ENCODE measurements at places on chromosomes 4 and X.
A peak's percentile ranks its signal among the peaks of the same experiment; 100 is the strongest.

- DNase-seq, result peak; percentile 53
These were observed 1.8 kb downstream of the MAML3 start for GRCh38 chr4:140152013-140152703.

- no peak for DNase-seq
These were observed 54.5 kb downstream of the CPLX1 start for GRCh38 chr4:771464-771863.

DNA sequence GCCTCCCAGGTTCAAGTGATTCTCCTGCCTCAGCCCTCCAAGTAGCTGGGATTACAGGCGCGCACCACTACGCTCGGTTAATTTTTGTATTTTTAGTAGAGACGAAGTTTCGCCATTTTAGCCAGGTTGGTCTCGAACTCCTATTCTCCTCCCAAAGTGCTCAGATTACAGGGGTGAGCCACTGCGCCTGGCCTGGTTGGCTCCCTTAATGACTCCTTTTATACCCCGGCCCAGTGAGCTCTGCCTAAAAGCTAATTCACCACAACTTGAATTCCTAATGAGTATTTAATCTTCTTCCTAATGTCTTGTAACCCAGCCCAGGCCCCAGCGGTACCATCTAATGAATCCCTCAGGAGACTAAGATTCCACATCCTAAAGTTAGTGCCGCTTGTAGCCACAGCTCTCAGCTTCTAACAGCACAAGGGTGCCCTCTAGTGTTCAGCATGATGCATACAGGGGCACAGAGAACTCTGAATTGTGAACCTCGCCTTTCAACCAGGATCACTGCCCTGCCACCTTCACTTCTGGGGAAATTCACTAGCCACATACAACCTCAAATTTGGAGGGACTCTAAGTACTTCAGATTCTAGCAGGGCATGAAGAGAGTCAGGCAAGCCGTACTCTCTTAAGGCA is 89.5 kb downstream of the OR13H1 start:
- peak; percentile 44 for DNase-seq

DNA sequence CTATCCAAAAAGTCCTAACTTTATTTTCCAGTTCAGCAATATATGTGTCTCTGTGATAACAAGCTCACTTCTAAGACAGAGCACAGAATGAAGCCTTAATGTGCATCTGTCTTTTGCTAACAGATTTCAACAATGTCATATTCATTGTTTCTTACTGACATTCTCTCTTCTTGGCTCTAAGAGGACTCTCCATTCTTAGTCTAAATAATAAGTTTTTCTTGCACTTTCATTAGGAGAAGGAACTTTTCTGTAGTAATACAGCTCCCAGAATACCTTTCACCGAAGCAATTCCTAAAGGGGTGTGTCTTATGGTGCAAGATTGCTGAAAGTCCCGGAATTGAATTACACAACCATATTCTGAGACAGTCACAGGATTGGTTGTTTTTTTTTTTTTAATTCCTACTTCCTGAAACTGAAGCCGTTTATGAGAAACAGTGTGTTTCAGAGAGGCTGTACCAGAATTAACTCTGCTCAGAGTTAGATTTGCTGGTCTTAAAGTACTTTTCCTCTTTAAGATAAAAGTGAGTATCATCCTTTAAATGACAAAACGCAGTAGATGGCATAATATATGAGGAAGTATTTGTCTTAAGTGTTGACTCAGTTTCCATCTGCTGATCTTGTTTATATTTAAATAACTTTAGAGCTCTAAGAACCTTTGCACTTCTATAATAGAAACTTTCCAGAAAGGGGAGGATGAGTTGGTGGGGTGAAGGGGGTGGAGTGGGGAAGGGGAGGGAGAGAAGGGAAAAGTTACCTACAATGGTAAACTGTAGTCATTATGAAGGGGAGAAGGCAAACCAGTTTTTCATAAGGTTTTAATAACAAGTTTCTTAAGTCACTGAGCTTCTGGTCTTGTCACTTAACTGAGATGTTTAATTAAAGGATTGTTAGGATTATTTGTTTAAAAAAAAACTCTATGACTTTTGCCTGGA is at the start of gene ALPK1:
Gene ALPK1 (plus strand): TSS at position 421 of the 932 bp plus-strand sequence.
- no peak for DNase-seq

- DNase-seq, result no peak
These were observed 132.8 kb downstream of the PDGFC start for GRCh38 chr4:156838761-156839160.

DNA sequence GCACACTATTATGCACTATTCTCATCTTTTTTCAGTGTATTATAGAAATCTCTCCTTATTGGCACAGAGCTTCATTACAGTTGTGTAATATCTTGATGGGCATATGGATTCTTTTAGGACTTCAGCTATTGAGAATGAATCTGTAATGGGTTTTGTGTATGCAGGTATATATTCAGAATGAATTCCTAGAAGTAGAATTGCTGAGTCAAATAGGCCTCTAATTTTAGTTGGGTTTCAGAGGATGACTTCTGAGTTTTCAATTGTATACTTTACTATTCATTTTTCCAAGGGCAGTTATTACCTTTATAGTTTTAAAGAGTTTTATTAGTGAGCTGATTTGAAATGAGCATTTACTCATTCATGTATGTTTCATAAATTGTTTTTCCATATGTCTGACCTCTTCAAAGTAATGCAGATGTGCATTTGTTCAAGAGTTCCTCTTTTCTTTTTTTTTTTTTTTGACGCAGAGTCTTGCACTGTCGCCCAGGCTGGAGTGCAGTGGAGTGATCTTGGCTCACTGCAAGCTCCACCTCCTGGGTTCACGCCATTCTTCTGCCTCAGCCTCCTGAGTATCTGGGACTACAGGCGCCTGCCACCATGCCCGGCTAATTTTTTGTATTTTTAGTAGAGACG is 19.5 kb downstream of the CASP6 start:
- no peak for DNase-seq

GRCh38 chrX:46698691-46699090 is 60.2 kb downstream of the SLC9A7 start:
- no peak for DNase-seq

DNA sequence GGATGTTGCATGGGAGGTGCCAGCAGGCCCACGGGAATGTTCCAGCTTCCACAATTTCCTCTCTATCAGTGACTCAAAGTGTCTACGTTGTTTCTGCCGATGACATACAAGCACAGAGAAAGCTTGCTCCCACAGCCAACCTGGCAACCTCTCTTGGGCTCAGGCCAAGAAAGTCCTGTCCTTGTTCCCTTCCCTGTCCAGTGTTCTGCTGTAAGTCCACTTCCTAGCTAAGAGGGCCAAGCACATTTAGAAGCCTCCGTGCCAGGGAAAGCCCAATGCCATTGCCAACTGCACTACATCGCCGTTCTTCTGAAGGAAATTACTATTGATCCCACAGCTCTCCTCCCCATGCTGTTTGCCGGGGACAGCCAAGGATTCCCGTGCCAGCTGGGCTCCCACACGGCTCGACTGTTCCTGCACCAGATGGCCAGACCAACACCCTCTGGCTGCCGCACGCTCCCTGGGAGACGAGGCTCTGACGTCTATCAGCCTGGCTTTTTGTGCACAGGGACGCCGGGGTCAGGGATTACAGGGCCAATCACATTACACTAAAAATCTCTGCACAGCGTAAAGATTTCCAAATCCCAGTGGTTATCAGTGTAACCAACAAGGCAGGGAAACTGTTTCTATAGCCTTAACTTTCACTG is 284.0 kb downstream of the BCOR start:
- no peak for DNase-seq

DNA sequence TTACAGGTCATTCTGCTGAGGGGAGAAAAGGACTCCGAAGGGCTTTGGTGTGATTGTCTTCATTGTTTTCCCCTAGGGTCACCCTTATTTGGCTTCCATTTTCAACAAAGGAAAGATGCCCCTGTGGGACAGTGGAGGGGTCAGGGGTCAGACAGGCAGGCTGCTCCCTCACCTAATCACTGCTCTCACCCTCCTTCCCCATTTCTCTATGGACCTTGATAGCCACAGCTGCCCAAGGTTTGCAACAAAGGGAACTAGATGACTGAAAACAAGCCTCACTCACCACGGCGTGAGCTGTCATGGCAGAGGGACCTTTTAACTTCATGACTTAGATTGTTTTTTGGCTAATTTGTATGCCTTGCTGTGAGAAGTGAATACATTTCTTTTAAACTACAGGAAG is 40.7 kb downstream of the C4orf51 start:
- no peak for DNase-seq

DNA sequence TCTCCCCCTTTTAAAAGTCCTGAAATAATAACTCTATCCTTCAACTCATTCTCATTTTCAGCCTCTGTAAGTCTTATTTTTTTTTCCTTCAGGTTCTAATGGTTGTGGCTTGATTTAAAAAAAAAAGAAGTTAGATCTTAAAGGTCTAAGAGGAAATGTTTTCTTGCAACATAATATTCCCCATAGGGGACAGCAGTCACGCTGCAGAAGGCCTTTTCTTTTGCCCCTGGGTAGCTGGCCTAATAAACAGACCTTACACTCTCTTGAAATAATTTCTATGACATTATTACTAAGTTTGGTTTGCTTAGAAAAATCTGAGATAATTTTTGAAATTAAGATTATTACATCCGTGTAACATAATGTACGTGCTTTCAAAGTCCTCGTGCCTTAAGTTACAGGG is 564.1 kb upstream of the SPANXN1 start:
- no peak for DNase-seq

DNA sequence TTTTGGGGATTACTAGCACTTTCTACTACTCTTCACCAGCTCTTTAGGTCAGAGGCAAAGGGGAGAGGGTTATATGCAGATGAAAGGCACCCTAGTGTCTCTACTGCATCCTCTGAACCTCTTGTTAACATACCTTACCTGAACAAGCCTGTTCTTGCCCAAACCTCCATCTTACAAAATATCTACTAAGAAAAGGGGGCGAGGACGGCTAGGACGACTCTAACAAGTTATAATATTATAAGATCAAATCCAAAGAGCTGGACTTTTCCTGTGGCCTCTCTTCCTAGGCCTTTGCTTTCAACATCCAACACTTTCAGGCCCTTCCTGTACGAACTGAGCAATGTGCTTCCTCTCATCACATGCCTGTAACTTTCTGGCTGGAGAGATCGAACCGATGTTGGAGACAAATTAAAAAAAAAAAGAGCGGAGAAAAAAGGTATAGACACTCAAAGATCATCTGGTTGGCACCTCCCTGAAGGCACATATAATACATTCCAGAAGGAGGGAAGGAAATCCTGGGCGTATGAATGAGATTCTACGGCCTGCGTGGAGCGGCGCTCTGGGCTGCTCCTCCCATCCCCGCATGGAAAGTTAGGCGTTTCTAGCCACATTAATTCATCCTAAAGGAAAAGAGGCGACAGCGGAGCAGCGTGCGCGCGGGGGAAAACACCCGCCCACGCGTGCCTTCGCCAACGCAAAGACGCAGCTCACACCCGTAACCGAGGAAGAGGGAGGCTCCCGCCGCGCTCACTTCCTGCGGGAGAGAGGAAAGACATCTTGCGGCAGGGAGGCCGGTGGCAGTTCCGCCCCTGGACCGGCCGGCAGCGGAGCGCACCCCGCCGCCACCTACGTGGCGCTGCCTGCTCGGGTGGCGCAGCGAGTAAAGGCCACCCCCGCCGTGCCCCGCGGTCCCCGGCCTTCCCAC is 808 bp downstream of the PRDM5 start:
- no peak for DNase-seq

DNA sequence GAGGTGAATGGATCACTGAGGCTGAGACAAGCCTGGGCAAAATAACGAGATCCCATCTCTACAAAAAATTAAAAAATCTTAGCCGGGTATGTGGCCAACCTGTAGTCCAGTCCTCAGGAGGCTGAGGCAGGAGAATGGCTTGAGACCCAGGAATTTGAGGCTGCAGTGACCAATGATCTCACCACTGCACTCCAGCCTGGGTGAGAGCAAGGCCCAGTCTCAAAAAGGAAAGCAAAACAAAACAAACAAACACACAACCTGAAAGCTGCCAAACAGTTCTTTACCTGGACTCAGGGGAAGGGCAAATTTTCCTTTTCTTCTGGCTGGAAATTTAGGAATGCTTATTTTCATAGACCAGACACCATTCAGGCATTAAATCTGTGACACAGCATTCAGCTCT is 163.1 kb upstream of the FAT1 start:
- DNase-seq, result no peak

DNA sequence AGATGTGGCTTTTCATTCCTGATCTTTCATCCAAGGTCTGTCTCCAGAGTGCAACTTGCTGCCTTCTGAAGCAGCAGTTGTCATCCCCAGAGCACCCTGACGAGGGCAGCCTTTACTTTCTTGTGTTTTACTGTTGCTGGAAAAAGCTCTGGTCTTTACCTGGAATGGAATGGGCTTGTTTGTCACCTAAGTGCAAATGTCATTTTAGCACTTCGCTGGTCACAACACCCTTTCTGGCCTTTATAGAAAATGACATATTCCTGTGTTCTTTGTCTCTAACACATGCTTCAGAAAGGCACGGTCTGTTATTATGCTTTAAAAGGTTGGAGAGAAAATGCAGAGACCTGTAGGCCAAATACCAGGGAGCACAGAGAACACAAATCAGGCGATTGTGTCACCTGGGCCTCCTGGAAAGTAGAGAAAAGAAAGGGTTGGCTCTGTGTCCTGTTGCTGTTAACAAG is 332.7 kb upstream of the IGFBP7 start:
- no peak for DNase-seq

GRCh38 chr4:99615170-99615820 is 40.7 kb downstream of the MTTP start:
- DNase-seq, result no peak

- no peak for DNase-seq
These were observed 1.5 kb upstream of the EDNRA start for GRCh38 chr4:147479376-147479775.

- DNase-seq, result no peak
These were observed 104.5 kb downstream of the SHISA3 start for GRCh38 chr4:42501624-42502401.

DNA sequence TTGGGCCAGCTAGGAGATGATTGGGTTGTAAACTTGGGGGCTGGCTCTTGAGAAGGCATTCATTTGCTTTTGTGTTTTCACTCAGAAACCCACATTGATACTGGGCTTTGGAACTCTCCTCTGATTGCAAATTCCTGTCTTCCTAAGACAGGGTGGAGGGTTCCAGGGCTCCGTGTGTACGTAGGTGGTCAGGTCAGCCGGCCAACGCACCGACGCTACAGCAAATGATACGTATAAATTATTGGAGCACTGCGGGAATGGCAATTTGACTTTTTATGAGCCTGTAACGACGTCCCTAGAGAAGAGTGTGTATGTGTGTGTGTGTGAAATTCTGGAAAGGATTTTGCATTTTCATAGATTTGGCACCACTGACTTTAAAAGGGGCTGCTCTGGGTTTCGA is 236.9 kb downstream of the SHOX start:
- no peak for DNase-seq

DNA sequence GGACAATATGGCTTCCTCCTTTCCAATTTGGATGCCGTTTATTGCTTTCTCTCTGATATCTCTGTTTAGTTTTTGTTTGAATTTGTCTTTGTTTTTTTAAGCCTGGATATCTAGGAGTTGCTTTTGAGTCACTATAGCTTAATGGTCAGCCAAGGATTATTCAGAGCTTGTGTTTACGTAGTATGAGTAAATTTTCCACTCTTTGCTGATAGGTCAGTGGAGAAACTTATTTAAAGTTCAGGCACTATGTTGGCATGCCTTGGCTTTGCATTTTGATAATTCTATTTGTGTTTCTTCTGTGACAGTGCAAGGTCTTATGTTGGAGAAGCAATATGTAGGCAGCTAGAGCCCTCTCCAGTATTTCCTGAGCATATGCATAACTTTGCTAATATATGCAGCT is 315.2 kb downstream of the GRID2 start:
- DNase-seq, result no peak

All from stimulated activated CD4-positive, alpha-beta T cell treated with anti-CD3 and anti-CD28 coated beads, TNF-alpha, amount 100 ng/mL, for 48 hours (primary cell).